ENCODE measurements at places on chromosomes 7 and 10.

DNA sequence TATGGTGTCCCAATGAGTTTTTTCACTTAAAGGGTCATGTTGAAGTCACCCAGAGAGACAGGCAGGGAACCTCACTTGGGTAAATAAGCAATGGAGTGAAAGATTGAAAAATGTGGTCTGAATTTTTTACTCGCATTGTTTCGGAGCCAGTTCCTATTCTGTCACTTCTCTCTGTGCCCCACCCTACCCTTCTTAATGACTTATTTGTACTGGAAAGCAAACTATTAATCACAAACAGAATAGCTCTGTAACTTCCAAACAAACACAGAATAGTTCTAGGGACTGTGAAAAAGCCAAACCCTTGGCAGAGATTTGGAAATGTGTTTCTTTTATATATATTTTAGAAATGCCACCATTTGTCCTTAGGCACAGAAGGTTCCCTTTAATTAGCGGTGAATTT lies 76.0 kb downstream of the LRMDA start:
- no peak for DNase-seq

GRCh38 chr10:65864529-65864928 lies 1061.3 kb upstream of the LRRTM3 start:
- DNase-seq, result no peak

DNA sequence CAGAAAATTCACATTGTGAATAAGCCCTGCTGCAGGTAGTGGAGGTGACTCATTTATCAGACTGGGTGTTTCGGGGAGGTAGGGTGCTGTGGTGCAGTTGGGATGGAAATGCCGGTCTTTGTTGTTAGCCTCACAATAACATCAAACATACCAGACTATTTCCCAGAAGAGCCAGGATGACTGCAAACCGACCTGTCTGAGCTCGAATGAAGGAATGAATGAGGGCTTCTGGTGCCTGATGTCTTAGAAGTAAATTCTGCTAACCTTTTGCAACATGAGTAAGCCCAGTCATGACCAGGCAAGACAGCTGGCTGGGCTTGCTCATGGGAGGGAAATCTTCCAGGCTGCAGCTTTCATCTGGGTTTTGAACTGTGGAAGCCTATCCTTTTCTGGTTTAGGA lies 2.4 kb upstream of the VDAC2 start:
- DNase-seq, result no peak

GRCh38 chr7:25802473-25802872 lies 349.5 kb upstream of the NFE2L3 start:
- no peak for DNase-seq

GRCh38 chr10:1057106-1057657 lies 997 bp downstream of the WDR37 start:
- DNase-seq, result no peak

DNA sequence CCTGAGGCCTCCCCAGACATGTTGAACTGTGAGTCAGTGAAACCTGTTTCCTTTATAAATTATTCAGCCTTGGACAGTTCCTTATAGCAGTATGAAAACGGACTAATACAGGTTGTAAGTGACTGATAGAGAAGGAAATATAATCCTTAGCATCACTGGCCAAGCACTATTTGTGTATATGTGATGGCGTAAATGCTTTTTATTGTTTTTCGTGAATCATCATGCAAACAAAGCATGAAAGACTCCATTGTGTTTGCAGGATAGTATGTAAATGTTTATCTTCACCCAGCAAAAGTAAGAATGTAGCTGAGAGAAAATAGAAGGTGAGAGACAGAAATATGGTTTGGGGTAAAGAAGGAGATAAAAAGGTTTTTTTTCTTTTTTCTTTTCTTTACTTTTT lies 92.5 kb upstream of the LRGUK start:
- DNase-seq, result no peak

- no peak for DNase-seq
These were observed 83.5 kb downstream of the PRPF18 start for GRCh38 chr10:13670311-13670710.

- DNase-seq, result no peak
These were observed 358.1 kb upstream of the TPK1 start for GRCh38 chr7:145193951-145194350.

DNA sequence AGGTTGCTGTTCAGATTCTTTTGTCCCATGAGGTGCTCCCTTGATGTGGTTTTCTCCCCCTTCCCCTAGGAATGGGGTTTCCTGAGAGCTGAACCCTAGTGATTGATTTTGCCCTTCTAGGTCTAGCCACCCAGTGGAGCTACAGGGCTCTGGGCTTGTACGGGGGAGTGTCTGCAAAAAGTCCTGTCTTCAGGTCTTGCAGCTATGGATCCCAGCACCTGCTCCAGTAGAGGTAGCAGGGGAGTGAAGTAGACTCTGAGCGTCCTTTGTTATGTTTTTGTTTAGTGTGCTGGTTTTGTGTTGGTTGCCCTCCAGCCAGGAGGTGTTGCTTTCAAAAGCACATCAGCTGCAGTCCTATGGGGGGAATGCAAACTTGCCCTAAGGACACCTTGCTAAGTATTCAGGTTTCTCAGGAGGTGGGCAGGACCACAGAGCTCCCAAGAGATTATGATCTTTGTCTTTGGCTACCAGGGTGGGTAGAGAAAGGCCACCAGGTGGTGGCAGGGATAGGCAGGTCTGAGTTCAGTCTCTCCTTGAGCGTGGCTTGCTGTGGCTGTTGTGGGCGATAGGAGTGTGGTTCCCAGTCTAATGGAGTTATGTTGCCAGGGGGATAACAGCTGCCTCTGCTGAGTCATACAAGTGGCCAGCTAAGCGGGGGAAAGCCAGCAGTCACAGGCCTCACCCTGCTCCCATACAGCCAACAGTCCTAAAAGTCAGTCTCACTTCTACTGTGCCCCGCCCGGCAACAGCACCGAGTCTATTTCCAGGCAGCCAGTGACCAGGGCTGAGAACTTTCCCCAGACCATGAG lies 92.4 kb upstream of the JCAD start:
- no peak for DNase-seq

DNA sequence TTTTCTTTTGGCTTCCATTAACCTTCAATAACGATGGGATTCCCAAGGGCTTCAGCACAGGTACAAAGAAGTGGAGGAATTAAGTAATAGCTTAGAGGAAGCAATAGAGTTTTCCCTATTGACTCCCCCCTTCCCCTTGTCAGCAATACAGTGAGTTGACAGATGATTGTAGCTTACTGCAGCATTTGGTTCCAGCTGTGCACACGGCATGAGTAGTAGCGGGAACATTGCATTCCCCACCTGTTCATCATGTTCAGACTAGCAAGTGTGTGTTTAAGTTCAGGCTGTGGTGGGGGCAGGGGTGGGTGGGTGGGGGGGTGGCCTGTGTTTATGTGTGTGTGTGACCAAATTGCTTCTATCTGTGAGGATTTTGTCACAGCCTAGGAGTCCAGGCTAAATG lies 4.6 kb upstream of the ADRA2A start:
- no peak for DNase-seq

DNA sequence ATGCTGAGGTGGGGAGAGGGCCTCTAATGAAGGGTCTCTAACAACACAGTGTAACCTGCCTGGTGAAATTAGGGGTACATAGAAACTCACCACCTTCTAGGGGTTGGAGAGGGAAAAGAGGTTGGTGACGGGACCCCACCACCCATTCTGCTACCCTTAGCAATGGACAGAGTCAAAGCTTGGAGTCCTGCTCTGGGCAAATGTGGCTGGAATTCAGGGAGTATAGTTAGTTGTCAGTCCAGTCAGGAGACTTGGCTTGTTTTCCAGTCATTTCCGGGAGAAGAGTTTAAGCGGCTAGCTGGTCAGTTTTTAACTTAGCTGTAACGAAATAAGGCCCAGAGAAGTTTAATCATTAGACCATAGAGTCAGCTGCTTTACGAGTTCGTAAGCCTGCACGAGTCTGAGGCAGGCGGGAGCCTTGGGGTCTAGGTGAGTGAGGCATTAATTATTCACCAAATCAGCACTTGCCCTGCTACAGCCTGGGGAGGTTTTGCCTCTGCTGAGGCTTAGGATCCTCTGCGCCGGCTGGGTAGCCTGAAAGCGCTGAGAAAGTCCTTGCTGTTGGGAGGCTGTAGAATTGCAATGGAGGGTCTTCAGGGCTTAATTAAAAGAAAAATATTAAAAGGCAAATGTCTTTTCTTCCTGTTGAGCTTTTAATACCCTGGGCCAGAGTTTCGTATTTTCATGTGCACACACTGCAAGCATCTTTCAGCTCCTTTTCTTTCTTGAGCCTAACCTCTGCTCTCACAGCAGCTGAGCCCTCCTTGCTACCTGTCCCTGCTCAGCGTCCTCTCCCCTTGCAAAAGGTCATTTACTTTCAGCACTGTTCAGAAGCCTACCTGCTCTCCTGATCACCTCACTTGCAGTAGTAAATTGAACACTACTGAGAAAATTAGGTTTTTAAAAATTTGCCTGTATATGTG lies 1.5 kb upstream of the LAMB1 start:
- no peak for DNase-seq

DNA sequence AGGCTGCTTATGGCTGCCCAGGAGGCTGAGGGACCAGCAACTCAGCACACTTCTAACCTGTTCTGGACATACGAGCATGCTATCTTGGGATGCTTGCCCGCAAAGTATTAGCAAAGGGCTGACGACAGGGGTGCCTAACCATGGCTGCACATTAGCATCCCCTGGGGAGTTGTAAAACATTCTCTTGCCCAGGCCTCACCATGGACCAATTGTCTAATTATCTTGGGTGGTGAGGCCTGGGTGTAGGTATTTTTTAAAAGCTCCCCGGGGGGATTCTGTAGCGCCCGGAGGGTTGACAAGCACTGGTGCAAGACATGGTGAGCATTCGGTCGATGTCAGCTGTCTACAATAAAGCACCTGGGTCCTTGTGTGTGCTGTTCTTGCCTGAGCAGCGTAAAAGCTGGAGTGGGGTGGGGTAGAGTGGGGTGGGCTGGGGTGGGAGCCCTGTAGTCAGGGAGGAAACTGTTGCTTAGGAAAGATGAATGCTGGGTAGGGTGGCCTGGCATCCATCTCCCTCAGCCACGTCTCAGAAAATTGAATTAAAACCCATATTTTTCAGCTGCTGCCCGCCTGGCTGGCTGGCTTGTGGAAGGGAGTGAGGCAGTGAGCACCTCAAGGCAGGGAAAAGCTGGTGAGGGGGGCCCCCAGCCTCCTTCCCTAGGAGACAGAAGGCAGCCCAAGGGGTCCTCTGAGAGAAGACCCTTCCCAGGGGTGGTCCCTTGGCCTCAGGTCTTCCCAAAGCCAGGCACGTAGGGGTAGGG lies 2.9 kb upstream of the ADCYAP1R1 start:
- no peak for DNase-seq

GRCh38 chr10:97134110-97134509 lies 51.6 kb downstream of the SLIT1 start:
- DNase-seq, result no peak

DNA sequence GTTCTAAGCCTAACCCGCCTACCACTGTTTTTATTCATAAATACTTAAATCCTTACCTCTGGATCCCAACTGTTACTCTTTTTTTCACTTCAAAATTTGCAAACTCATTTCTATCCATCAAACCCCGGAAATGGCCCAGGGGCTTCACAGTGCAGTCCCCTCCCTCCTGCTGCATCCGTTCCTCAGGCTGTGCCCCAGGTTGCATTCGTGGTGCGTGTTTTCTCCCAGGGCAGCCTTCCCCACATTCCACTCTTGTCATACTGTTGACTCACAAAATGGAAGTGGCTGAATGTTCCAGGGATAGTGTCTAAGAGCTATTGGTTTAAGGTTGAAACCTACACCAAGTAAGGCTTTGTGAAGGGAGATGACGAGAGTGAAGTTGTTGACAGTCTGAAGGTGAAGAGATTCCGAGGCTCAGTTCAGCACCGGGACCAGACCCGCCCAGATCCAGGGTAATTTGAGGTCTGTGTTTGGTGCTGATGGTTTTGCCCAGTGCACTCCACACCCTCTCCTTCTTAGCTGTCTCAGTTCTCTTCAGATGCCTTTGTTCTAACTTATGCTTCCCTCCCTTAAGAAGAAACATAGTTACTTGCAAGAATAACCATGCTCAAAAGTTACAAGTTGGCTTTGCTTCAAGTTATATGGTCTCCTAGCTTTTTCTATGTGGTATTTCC lies 7.7 kb downstream of the INSIG1 start:
- no peak for DNase-seq

GRCh38 chr7:31816810-31817209 lies 129.8 kb downstream of the PPP1R17 start:
- no peak for DNase-seq

DNA sequence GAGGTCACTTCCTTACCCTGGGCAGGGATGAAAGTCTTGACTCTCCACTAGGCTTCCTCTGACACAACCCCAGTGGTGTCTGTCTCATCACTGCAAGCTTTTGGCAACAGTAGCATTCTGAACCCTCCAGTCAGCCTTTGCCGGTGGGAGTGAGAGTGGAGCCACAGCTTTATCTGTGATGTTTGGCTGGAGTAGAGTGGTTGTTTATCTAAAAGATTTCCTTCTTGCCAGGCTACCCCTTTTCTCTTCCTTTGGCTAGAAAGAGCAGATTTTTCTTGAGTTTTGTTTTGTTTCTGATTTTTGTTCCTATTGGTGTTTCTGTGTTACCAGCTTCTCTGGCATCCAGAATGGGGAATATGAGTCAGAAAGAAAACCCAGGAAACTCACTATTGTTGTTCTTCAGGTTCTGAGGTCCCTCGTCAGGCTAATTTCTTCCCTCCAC lies 98.9 kb upstream of the KIF5B start:
- no peak for DNase-seq

GRCh38 chr7:50779427-50779826 lies 3.3 kb downstream of the GRB10 start:
- no peak for DNase-seq

DNA sequence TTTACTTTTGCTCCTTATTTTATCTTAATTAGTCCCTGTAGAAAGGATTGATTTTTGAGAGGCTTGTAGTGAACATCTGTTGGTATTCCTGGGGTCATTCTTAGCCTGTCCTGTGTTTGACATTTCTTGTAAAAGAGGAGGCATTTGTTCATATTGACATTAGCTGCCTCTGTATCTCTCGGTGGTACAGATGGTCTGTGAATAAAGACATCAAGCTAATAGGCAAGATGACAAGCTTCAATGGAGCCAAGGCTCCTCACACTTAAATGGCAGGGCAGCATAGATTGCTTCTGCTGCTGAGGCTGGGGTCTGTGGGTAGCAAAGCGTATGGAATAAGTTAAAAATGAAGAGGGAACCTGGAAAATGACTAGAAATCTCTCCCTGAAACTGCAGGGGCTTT lies 687.6 kb downstream of the LRMDA start:
- no peak for DNase-seq

GRCh38 chr7:87912121-87912520 lies 21.9 kb upstream of the ADAM22 start:
- DNase-seq, result no peak

DNA sequence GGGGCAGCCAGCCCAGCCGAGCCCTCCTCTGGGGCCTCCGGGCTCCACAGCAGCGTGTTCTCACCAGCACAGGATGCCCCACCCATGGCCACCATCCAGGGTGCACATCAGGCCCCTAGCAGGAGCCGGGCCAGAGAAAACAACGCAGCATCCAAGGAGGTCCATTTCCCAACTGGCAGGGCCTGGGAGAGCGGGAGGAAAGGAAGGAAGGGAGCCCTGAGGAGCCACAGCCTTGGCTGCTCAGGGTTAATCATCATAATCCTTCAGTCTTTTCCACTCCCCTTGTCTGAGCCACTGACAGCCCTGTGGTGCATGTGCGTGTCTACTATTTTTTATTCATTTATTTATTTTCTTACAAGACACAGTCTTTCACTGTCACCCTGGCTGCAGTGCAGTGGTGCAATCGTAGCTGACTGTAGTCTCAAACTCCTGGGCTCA lies 3.6 kb downstream of the PLAC9 start:
- DNase-seq, result no peak

All from stimulated activated CD8-positive, alpha-beta memory T cell treated with anti-CD3 and anti-CD28 coated beads, Interleukin-4, amount 100 ng/mL, for 1 hour (primary cell).